ENCODE measurements at places on chromosomes 5 and 9. TPM values are rescaled to one million over a fixed set of nuclear protein-coding genes. Genes with fewer than 3 reads are reported as not detected.

- peak; percentile 27 for DNase-seq
Measured at GRCh38 chr5:122999947-123000563, 36.5 kb downstream of the PPIC start.

The TAL2 gene
- not detected for total RNA-seq

DNA sequence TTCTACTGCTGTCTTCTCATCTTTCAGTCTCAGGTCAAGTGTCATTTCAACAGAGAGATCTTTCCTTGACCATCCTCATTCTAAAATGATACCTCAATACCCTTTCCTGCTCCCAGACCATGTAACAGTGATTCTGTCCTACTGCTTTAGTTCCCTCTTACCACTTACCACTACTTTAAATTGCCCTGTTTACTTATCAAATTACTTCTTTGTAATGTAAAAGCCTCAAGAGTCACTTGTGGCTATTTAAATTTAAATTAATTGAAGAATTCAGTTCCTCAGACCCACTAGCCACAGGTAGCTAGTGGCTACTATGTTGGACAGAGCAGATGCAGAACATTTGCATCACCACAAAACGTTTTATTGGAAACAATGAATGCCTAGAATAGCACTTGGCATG is 217.3 kb downstream of the ADAMTS6 start:
- no peak for DNase-seq

DNA sequence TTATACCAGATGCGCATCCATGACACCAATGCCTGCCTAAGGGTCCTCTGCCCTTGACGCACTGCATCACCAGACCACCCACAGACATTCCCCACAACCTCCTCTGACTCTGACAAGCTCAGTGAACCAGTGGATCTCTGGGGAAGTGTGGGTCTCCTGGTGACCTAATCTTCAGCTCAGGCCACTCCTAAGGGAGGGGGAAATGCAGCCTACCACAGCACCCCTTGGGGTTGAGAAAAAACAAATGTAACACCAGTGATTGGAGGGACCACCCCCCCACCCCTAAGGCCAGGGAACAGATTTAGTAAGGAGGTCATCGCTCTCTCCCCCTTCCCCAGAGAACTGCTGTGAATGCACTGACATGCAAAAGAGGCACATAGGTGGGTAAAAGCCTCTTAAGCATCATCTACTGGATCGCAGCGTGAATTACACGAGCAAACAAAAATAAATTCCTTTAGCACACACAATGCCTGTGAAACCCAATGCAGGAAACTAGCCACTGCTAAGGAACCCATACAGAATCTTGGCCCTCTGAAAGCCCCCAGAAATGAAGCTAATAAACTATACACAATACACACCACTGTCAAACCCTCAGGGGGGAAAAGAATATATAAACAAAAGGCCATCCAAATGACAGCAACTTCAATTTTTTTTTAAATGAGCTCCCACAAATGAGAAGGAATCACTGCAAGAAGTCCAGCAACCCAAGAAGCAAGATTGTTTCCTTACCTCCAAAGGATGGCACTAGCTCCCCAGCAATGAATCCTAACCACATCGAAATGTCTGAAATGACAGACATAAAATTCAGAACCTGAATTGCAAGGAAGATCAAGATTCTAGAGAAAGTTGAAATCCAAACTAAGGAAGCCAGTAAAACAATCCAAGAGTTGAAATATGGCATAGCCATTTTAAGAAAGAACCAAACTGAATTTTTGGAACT is 513.7 kb upstream of the PTGER4 start:
- no peak for DNase-seq

The TCERG1 gene
- total RNA-seq: 117 TPM

The GMCL2 gene
- not detected for total RNA-seq

GRCh38 chr5:123937230-123937629 is 425.3 kb downstream of the CSNK1G3 start:
- DNase-seq: no peak

- no peak for DNase-seq
Measured at GRCh38 chr9:97903177-97903576, 19.1 kb downstream of the TRMO start.

All from transverse colon (tissue), 4 donors.